ENCODE measurements at places on chromosomes 7 and 10. TPM values are rescaled to one million over a fixed set of nuclear protein-coding genes. Genes with fewer than 3 reads are reported as not detected.

DNA sequence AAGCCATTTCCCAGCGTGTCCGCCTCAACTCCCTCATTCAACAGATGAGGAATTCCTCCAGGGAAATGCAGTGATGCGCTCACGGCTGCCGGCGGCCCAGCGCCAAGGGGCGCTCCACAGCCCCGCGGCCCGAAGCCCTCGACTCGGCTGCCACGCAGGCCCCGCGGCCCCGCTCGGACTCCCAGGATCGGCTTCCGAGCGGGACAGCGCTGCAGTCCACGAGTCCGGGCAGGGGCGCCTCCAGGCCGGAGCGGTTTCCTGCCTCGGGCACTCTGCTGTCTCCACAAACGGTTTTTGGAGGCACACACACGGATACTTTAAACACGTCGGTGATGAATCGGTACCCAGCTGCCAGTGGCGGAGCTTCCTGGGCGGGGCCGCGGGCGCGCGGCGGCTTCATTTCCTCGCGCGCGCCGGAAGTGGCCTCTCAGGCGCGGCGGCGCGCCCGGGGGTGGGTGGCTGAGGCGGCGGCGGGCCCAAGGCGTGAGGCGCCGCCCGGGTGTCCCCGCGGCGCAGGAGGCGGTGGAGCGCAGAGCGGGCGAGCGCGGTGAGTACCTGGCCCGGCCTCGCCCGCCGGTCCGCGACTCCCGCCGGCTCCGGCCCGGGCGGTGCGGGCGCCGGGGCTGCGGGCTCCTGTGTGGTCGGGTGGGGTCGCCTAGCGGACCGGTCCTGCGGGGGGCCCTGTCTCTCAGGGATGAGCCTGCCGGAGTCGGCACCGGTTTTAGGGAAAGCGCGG, at the start of gene CSGALNACT2:
TSS of gene CSGALNACT2 (plus strand) at position 425 of the 736 bp plus-strand sequence. CDS start 16,705 bp downstream, outside the sequence.
- peak; percentile 50 for DNase-seq

- DNase-seq: no peak
Measured at GRCh38 chr7:24617957-24618616, 44.8 kb downstream of the PALS2 start.

DNA sequence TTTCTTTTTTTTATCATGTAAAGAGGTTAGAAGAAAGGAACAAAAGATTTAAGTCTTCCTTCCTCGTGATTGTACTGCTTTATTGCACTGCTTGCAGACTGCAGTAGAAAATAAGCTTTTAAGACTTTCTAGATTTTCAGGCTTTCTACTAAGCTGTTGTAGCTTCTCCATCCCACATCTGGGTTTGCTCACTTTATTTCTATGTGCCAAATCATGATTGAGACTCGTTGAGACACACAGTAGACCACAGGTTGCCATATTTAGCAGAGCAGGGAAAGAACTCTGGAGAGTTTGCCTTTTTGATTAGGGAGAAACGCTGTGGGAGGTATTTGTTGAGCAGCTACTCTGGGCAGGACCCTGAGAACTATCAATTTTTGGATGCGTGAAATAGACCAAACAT, 89.2 kb upstream of the BTBD16 start:
- no peak for DNase-seq

GRCh38 chr10:117652228-117653169, 110.0 kb downstream of the EMX2 start:
- no peak for DNase-seq

DNA sequence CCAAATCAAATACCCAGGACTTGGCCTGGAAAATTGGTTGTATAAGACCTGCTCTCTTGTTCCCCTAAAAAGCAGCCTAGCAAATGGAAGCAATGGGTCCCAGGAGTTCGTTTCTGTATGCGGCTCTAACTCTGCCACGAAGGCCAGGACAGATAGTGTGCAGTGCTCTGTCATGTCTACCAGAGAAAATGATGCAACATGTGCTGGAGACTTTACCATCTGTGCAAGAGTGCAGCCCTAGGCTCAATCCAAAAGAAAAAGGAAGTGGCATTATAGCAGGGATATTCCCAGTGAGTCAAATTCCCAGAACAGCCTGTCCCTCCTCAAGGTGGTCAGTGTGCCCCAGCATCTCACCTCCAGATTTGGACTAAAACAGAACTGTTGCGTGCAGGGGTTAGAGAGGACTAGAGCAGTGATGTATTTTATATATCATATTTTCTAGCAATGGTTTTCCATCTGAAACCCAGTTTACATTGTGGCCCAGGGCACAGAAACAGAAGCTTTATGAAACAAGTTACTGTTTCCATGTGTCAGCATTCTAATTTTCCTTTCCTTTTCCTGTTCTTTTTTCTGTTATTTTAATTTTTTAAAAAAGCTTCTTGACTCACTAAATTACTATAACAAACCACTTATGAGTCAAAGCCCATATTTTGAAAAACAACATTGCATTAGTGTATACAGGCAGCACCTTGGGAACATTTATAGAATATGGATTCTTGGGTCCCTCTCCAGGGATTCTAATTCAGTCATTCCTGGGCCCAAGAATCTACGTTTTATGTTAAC, 311.2 kb downstream of the RNLS start:
- DNase-seq: no peak

DNA sequence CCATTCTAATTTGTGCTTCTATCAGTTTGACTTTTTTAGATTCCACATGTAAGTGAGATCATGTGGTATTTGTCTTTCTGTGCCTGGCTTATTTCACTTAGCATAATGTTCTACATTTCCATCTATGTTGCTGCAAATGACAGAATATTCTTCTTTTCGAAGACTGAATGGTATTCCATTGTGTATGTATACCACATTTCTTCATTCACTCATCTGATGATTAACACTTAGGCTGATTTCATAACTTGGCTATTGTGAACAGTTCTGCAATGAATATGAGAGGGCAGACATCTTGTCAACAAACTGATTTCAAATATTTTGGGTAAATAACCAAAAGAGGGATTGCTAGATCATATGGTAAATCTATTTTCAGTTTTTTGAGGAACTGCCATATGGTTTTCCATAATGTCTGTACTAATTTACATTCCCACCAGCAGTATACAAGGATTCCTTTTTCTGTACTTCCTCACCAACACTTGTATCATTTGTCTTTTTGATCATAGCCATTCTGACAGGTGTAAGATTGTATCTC, 52.9 kb downstream of the ZNF22 start:
- no peak for DNase-seq

The POMZP3 gene
- 0.79 TPM for total RNA-seq

GRCh38 chr7:123289200-123289599, 89.4 kb upstream of the SLC13A1 start:
- DNase-seq: no peak

GRCh38 chr7:114413761-114414155, 857 bp upstream of the FOXP2 start:
- DNase-seq: no peak

The UNCX gene
- 0.55 TPM for total RNA-seq

GRCh38 chr10:13751191-13751764, 164.5 kb downstream of the PRPF18 start:
- no peak for DNase-seq

GRCh38 chr7:78020136-78020873, 221.7 kb downstream of the PHTF2 start:
- no peak for DNase-seq

DNA sequence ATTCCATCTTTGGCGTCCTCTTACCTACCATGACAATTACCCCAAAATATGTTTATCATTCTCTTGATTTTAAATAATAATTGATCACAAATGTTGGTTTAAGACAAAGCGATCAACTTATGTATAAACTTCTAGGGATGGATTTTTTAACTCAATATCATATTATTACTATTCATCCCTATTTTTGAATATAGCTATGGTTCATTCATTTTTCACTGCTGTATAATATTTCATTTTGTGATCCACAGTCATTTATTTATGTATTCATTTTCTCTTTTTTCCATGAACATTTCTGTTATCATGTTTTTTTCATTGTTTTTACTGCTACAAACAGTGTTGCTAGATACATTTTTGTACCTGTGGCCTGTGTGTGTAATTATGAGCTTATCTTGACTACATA, 61.3 kb upstream of the MET start:
- DNase-seq: no peak

DNA sequence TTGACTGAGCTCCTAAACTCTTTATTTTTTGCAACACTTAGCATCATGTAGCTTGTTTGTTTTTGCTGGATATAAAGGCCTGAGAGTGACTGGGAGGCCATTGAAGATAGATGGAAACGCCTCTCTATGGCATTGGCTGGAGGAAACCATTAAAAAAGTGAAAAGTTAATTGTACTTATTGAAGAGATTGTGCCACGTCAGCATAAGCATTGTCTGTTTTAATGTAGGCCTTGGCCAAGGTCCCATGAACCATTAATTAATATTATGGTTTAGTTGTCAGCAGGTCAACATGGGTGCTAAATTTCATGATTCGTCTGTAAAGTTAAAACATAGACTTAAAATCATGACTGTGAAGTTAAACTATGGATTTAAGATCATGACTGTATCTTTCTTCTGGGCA, 178.6 kb downstream of the GATA3 start:
- DNase-seq: no peak

DNA sequence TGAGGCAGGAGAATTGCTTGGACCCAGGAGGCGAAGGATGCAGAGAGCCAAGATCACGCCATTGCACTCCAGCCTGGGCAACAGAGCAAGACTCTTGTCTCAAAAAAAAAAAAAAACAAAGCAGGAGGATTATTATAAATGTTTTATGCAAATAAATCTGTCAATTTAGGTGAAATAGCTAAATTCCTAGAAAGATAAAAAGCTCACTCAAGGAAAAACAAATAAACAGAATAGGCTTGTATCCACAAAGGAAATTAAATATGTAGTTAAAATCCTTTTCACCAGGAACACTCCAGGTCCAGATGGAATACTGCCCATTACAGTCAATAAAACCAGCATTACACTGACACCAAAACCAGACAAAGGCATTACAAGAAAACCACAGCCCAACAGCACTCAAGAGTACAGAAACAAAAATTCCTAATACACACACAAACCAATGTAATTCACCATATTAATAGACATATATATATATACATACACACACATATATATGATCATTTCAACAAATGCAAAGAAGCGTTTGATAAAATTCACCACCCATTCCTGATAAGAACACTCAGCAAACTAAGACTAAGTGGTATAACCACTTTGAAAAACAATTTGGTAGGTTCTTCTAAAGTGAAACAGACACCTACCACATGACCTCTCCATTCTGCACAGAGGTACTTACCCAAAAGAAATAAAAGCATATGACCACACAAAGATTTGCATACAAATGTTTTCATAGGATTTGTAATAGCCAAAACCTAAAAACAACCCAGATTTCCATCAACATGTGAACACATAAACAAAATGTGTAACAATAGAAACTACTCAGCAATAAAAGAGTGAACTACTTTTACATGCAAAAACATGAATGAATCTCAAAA, 38.8 kb downstream of the ABI1 start:
- DNase-seq: no peak

DNA sequence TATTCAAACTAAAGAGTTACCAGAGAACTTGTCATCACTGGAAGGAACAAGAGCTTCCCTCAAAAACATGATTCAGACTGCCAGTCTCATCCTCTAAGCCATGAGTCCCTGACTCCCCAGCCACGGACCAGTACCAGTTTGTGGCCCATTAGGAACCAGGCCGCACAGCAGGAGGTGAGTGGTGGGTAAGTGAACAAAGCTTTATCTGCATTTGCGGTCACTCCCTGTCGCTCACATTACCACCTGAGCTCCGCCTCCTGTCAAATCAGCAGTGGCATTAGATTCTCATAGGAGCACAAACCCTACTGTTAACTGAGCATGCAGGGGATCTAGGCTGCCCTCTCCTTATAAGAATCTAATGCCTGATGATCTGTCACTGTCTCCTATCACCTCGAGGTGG, 42.2 kb upstream of the C10orf90 start:
- no peak for DNase-seq

The IFIT2 gene
- 9.4 TPM for total RNA-seq

The DDX21 gene
- 112 TPM for total RNA-seq

DNA sequence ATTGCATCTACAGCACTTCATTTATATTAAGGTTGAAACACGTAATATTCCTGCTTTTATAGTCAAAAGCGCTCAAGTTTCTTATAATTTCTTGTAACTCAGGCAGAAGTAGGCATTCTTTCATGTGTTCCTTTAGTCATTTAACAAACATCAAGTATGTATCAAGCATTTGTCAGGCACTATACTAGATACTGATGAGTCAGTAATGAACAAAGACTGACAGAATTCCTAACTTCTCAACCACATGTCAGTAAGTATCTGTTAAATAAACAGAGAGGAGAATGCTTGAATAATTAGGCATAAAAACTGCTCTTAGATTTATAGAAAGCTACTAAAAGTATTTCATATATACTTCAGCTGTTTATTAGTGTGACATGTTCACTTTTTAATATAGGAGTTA, 9.9 kb downstream of the CRPPA start:
- no peak for DNase-seq

The EPO gene
- total RNA-seq: not detected

The HOXA1 gene
- total RNA-seq: 2.8 TPM

The ANKRD22 gene
- 0.17 TPM for total RNA-seq

- no peak for DNase-seq
Measured at GRCh38 chr7:11430112-11430511, 401.9 kb downstream of the THSD7A start.

GRCh38 chr7:44872787-44873186, 12.5 kb downstream of the PURB start:
- DNase-seq: no peak

The ZSCAN21 gene
- 21.7 TPM for total RNA-seq

DNA sequence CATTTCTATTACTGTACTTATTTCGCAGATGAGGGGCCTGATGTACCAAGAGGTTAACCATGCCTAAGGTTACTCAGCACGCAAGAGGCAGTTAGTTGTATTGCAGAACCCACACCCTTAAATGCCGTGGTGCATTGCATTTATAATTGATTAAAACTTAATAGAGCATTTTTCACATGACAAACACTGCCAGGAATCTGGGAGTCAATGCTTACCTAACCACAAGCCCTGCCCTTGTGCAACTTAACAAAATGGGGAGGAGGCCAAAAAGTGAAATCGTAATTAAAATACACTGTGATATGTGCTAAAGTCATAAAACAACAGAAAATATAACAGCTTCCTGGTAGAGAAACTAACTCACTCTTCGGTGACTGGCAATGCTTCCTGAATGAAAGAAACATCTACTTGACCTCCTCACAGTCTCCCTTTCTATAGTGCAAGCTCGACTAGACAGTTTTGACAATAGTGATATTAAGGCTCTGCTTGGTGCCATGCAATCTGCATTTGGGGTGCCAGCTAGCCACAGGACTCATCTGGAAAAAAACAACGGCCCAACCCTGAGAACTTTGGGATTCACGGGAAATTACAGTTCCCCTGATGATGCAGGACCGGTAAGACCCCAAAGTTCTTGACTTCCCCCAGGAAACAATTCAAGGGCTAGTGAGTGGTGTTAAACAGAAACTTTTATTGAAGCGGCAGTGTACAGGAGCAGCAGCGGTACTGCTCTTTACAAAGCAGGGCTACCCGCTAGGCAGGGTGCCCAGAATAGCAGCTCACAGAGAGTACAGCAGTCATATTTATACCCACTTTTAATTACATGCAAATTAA, 612.4 kb downstream of the TNS3 start:
- DNase-seq: peak; percentile 61

DNA sequence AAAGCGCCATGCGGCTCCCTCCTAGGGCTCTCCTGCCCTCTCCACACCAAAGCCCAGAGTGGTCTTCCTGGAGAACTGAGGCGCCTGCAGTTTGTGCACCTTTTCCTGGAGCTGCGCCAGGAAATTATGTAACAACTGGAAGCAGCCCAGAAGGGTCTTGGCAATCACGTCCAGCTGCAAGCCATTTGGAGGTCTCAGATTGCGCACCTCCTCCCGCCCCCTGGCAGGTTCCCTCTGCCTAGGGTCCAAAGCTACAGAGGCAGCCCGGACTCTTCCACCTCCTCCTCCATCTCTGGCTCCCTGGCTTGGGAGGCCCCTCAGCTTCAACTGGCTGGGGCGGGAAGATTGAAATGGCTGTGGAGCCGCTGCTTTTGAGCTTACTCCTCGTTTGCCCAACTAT, 34.0 kb upstream of the SFTPD start:
- DNase-seq: no peak
